Stimulated activated CD4-positive, alpha-beta T cell treated with anti-CD3 and anti-CD28 coated beads, Interleukin-1b, Interleukin-23, amount 100 ng/mL, for 4 hours (primary cell): ENCODE measurements at places on chromosomes 1 and 21.

GRCh38 chr1:181089017-181089675, 646 bp downstream of the IER5 start:
- DNase-seq, result no peak

- no peak for DNase-seq
Observed at GRCh38 chr1:76006234-76006633, 68.3 kb upstream of the ST6GALNAC3 start.

DNA sequence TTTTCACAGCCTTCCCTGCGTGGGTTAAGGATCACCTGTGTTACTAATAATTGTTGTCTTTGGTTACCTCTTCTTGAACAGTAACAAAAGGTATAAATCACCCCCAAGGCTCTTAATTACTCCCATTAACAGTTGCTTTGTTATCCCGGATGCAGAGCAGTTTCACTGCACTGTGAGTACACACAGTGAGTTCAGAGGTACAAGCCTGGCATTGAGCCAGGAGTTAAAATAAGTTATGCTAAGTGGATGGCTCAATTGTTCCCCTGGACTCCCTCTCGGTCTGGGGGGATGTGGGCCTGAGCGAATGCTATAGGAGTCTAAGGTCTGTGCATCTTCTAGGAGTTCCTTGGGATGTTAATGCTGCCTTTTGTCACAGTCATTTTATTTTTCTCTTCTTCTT, 258.3 kb downstream of the ATG4C start:
- no peak for DNase-seq

GRCh38 chr1:40789661-40790430, 6.3 kb downstream of the KCNQ4 start:
- DNase-seq, result no peak

GRCh38 chr1:98672189-98672588, 10.7 kb downstream of the SNX7 start:
- no peak for DNase-seq

GRCh38 chr1:48019714-48020315, 22.6 kb upstream of the TRABD2B start:
- no peak for DNase-seq

DNA sequence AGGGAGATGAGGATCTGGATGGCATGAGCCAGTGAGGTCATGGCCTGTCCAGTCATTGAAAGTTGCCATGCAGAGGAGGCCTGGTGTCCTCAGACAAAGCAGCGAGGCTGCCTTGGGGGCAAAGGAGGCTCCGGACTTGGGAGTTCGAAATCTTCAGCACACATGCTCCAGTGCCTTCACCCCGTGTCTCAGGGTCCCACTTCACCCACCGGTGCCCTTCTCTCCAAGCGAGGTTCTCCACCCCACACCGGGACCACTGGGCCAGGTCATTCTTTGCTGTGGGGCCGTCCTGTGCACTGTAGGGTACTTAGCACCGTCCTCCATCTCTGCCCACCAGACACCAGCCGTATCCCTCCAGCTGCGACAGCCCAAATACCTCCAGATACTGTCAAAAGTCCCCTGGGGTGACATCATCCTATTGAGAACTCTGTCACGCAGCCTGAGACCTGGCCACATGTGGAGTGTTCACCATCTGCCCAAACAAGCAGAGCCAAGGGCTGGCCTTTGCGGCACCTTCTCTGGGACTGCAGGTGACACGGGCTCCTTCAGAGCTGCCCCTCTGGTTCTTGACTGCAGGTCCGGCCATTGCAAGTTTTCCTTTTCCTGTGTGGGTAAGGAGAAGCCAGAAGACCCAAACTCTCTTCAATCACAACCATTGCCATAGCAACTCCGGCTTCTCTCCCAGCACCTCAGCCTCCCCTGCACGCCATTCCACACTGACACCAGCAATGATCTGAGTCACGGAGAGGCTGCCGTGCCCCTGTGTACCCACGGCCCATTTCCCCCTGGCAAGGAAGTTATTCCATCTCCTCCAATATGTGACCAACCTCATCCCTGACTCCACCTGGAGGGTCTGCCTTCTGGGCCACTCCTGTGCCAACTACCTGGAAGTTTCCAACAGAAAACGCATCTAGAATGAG, 20.4 kb upstream of the PDE9A start:
- no peak for DNase-seq

DNA sequence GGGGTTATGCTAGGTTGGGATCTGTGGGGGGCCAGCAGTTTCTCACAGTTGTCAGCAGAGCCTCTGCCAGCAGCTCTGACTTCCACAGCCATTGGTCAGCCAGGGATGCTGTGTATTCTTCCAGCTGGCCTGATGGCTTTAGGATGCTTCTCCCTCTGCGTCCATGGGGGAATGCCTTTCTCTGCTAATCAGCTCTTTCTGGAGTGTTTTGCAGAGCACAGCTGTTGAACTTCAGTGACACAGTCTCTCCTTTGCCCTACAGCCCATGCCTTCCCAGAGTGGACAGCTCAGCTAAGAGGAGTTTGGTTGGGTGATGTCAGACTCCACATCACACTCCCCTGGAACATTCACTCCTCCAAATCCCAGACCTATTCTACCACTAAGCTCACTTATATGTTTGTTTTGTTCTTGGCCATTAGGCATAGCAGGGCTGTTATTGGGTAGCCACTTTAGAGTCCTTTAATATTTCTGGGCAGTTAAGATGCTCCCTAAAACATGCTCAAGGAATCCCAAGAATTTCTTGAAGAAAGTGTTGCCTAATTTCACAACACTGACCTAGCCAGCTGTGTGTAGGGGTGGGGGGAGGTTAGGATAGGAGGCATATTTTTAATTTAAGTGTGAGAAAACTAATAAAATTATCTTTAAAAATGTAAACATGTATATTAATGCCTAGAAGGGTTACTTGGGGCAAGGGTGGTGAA, 75.3 kb upstream of the KIAA0040 start:
- no peak for DNase-seq

DNA sequence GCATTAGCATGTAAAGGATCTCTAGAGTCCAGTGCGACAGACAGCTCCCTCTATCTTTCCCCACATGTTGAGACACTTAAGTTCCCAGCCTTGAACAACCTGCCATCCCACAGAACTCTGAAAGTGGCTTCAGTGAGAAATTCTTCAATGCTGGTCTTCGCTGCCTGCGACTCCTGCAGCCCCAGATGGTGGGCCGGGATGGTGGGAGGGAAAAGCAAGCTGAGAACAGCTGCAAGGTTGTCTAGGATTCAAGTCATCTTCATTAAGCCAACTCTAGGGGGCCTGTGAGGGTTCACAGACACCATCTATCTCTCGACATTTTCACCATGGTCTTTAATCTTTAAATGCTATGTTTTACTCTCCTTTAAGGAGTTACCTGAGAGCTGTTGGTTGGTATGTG, 185.5 kb upstream of the C1orf174 start:
- no peak for DNase-seq

- DNase-seq, result no peak
Observed at GRCh38 chr1:157968508-157968907, 24.9 kb upstream of the KIRREL1 start.

- DNase-seq, result no peak
Observed at GRCh38 chr1:202765721-202766120, 42.5 kb downstream of the KDM5B start.

- no peak for DNase-seq
Observed at GRCh38 chr1:22784317-22784716, 73.7 kb downstream of the EPHB2 start.

DNA sequence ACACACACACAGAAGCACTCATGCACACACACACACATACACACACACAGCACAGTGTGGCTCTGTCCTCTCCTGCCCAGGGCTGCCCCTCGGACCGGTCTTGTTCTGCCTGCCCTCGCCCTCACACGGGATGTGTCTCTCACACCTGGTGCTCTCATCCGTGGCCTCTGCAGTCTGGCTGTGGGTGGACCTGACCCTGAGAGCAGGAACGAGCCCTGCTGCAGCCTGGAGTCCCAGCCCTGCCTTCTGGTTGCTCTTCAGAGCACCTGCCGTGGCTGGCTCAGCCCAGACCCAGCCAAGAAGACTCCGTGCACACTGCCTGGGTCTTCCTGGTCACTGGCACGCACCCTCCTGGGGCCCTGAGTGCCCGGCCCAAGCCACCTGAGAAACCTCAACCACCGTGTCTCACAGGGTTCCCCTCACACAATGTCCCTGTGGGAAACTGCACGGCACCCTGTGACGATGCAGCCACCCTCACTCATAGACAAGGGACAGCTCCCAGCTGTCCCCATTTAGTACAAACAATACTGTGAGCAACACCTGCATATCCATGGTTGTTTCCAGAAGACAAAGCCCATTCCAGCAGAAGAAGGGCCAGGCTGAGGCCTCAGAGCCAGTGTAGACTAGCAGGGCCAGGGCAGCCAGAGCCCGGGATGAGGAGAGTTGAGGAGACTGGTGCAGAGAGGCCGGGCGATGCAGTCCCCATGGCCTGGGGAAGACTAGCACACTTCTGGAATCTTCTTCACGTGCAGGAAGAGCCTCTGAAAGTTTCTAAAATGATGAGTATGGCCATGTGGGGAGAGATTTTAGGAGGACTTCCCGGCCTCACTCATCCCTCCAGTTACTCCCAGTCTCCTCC, 234.0 kb downstream of the NPHP4 start:
- no peak for DNase-seq

- DNase-seq, result no peak
Observed at GRCh38 chr1:41917076-41917475, 1.6 kb downstream of the HIVEP3 start.

- DNase-seq, result no peak
Observed at GRCh38 chr1:25599969-25600610, 16.5 kb upstream of the MAN1C1 start.

DNA sequence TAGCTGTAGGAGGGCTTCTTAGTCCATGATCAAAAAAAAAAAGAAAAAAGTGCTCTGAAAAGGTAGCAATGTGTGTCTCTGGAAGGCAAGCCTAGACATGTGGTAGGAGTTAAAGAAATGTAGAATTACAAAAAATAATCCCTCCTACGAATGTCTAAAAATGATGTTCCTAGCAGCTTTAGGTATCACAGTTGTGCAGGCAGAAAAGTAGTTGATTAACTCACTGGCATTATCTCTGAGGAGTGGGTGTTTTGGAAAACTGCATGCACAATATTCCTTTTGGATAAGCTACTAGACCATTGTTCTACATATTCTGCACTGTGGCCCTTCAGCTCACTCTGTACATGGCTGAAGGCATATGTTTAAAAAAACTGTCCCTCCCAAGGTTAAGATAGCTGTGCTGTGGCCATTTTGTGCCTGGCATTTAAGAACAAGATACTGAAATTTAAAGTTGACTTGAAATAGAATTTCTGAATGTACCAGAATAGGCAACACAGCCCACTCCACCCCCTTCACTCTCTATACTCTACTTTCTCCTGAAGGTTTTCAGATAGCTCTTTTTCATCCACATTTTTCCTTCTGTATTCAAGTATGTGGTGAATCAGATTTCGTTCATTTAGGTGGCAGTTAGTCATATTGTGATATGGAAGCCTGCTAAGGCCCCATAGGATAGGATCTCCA, 463.9 kb upstream of the LRRC7 start:
- no peak for DNase-seq

DNA sequence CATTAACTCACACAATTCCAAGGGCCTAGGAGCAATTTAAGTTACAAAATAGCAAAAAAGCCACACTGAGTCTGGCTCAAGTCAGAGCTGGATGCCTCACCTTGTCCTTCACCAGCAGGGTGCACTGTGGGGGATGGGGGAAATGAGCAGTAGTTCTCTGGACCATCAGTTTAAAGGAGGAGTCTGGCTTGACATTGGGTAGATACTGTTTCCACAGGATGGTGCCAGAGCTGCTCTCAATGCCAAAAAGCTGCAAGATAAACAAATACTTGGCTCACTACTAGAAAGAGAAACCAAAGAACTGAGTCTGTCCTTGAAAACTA, 18.8 kb downstream of the EMC1 start:
- DNase-seq, result no peak

DNA sequence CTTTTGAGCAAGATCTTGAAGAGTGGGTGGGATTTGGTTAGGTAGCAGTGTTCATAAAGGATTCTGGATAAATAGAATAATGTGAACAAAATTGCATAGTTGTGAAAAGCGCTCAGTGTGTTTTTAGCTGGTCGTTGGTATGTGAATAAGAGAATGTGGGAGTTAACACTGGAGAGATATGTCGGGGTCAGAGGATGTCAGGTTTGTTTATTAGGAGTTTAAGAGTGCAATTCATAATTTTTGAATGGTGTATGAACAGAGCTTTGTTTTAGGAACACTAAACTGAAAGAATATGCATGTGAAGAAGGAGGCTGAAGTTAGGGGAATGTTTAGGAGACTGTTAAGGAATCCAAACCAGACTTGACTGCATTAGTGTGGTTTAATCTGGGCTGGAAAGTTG, 9.4 kb downstream of the USP16 start:
- no peak for DNase-seq

- DNase-seq, result no peak
Observed at GRCh38 chr1:43582162-43582566, 51.5 kb downstream of the PTPRF start.

- DNase-seq, result no peak
Observed at GRCh38 chr1:169144941-169145626, 38.6 kb downstream of the ATP1B1 start.

DNA sequence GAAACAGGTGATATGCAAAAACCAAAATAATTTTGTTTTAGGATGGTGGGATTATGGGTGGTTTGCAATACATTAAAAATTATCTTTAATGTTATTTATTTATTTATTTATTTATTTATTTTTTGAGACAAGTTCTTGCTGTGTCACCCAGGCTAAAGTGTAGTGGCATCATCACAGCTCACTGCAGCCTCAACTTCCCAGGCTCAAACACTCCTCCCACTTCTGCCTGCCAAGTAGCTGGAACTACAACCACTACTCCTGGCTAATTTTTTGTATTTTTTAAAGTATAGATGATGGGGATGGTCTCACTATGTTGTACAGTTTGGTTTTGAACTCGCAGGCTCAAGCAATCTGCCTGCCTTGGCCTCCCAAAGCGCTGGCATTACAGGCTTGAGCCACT, 6.5 kb upstream of the PYCR2 start:
- no peak for DNase-seq

- no peak for DNase-seq
Observed at GRCh38 chr1:80917826-80918225, 882.9 kb upstream of the ADGRL2 start.

GRCh38 chr1:76390456-76390855, 315.9 kb downstream of the ST6GALNAC3 start:
- DNase-seq, result no peak

DNA sequence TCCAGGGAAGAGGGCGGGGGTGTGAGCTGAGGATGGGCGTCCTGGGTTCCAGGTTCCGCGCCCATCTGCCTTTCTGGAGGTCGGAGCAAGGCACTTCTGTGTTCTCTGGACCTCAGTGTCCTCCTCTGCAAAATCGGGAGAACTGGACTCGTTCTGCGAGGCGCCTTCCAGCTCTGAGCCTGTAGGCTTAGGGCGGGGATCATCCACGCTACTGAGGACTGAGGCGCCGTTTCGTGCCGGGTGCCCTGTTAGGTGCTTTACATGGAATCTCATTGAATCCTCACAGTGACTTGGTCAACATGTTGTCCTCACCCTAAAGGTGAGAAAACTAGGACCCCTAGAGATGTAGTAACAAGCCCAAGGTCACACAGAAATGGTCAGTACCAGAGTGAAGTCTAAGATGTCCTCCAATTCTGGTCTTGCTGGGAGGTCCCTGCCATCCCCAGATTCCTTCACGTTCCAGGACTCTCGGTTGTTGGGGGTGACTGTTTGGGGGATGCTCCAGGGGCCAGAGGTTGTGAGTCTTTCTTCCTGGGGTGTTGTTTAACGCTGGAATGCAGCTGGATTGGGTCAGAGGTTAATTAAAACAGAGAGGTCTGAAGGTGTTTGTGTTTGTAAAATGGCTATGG, 677 bp downstream of the PRKAA2 start:
- no peak for DNase-seq

GRCh38 chr1:233386336-233386735, 58.8 kb downstream of the MAP3K21 start:
- no peak for DNase-seq

- no peak for DNase-seq
Observed at GRCh38 chr1:40301066-40301465, 16.0 kb downstream of the COL9A2 start.

GRCh38 chr1:10693497-10694273, 102.8 kb downstream of the CASZ1 start:
- peak; percentile 32 for DNase-seq
